ENCODE measurements at places on chromosomes 12 and 14. TPM values are rescaled to one million over a fixed set of nuclear protein-coding genes. Genes with fewer than 3 reads are reported as not detected.

The PTPRQ gene
- total RNA-seq: 0.06 TPM

The PMCH gene
- not detected for total RNA-seq

The TAS2R13 gene
- total RNA-seq: 0.92 TPM

The RND1 gene
- 0.62 TPM for total RNA-seq

The ACOT4 gene
- 0.53 TPM for total RNA-seq

The TAS2R31 gene
- 3.9 TPM for total RNA-seq

The CEBPE gene
- not detected for total RNA-seq

The CCDC177 gene
- total RNA-seq: not detected

The PPP1R1A gene
- not detected for total RNA-seq

The ACOT2 gene
- 29.3 TPM for total RNA-seq

The TAS2R46 gene
- 1.1 TPM for total RNA-seq

The MMP14 gene
- 378 TPM for total RNA-seq

The RACGAP1 gene
- total RNA-seq: 58.3 TPM

The NINJ2 gene
- total RNA-seq: 0.79 TPM

The SAMD15 gene
- total RNA-seq: 2.8 TPM

The B3GNT4 gene
- total RNA-seq: 0.19 TPM

The DAO gene
- not detected for total RNA-seq

The CNTN1 gene
- total RNA-seq: 0.66 TPM

The ANKS1B gene
- total RNA-seq: 3.0 TPM

The TSPAN8 gene
- total RNA-seq: 200 TPM

The SCN8A gene
- total RNA-seq: 0.26 TPM

The GALNT6 gene
- total RNA-seq: 5.0 TPM

The PPM1H gene
- 1.7 TPM for total RNA-seq

All from aortic smooth muscle cell (primary cell).